Stomach (tissue), 19 donors: ENCODE measurements at places on chromosomes 7 and 10. TPM values are rescaled to one million over a fixed set of nuclear protein-coding genes. Genes with fewer than 3 reads are reported as not detected.

Gene KCP
- total RNA-seq, result 2.3 TPM

Gene VPS37D
- total RNA-seq, result not detected

Gene SNCG
- not detected for total RNA-seq

Gene PHYH
- total RNA-seq, result 8.5 TPM

Gene TMEM229A
- total RNA-seq, result not detected

Gene SFRP4
- total RNA-seq, result not detected

Gene CALML3
- not detected for total RNA-seq

Gene HYAL4
- not detected for total RNA-seq

Gene DNTT
- not detected for total RNA-seq

Gene H2BK1
- total RNA-seq, result not detected
